Renal cortex interstitium (tissue), 15 donors: ENCODE measurements at places on chromosomes 5 and 9.

- DNase-seq, result no peak
Measured at GRCh38 chr5:123537845-123538244, 25.9 kb downstream of the CSNK1G3 start.

DNA sequence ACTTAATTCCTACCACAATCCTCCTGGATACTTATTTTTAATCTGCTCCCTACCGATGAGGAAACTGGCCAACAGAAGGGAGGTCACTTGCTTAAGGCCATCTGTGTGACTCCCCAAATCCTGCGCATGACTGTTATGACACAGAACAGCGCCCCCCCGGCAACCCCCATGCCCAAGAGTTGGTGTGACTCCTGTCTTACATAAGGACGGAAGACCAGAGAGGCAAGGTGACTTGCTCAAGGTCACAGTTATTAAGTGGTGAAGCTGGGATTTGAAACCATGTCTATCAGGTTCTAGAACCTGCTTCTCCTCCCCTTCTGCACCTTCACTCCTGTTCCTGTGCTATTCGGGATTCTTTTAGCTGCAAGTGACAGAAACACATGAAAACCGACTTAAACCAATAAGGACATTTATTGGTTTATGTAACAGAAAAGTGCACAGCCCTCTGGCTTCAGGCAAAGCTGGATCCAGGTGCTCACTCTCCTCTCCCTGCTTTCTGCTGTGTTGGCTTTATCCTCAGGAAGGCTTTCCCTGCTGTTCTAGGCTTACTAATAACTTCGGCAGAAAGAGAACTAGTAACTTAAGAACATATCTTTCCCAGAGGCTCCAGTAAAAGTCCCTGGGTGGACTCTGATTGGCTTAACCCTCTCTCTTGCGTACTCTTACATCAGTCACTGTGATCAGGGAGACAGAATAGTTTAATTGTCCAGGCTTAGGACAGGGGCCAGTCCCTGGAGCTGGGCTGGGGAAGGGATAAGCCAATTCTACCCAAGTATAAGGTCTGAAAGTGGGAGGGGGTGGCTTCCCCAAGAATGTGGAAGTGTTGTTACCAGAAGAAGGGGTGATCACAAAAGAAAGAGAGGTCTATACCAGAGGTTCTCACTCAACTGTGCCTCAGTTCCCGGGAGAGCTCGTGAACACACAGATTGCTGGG lies 43.7 kb downstream of the FGF18 start:
- DNase-seq, result no peak

- DNase-seq, result no peak
Measured at GRCh38 chr5:100479079-100479688, 56.0 kb upstream of the FAM174A start.

GRCh38 chr5:74044936-74045335 lies 418.9 kb downstream of the ARHGEF28 start:
- DNase-seq, result no peak

- no peak for DNase-seq
Measured at GRCh38 chr5:14847471-14847870, 24.1 kb downstream of the ANKH start.

GRCh38 chr9:98372077-98372836 lies 116.8 kb upstream of the TBC1D2 start:
- no peak for DNase-seq

DNA sequence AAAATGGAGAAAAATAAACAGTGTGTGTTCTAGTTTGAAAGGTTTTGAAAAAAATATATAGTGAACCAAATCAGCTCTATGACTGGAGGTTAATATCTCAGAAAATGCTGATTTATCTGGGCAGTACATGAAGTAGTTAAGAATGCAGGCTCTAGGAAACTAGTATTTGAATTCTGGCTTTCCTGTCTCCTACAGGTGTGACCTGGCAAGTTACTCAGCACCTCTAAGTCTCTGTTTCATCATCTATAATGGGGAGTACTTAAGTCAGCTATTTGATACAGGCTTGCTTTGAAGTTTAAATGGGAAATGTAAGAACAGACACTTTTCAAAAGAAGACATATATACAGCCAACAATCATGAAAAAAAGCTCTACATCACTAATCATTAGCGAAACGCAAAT lies 5.2 kb downstream of the GRAMD2B start:
- DNase-seq, result no peak

DNA sequence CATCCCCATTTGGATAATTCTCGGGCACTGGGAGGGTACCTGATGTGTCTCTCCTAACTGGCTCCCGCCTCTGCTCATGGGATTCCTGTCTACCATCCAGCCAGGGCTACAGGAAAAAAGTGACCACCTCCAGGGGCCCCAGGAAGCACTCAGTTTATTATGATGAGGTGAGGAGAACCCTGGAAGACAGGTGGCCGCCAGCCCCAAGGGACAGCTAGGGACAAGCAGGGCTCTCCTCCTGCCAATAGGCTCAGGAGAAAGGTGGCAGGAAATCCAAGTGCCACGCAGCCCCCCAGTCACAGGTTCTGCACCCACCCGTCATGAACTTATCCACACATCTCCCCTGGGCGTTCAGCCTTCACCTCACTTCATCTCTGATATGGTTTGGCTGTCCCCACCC lies 61.5 kb upstream of the ZNF354A start:
- DNase-seq, result no peak
